Stromal cell of bone marrow (primary cell): ENCODE measurements at places on chromosomes 5 and 9.

- no peak for DNase-seq
These were observed 679 bp downstream of the B4GALT1 start for GRCh38 chr9:33166231-33167083.

DNA sequence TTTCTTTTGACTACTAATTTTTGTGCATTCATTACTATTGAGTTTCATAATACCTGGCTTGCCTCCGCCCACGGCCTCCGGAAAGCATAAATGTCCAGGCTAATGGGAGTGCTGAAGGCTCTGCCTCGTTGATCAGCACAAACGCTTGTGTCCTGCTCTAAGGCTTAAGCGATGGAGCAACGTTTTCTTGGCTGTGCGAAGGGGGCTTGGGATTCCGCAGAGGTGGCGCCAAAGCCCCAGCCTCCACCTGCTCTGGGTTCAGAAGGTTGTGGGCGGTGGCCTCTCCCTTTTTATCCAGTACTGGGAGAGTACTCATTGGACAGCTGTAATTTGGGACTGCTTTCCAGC, 19.7 kb downstream of the ANXA2R start:
- DNase-seq: no peak

- peak; percentile 20 for DNase-seq
These were observed 97.7 kb downstream of the MAP1B start for GRCh38 chr5:72204946-72205345.

GRCh38 chr5:109485030-109485429, 75.3 kb upstream of the PJA2 start:
- DNase-seq: no peak

GRCh38 chr9:115109486-115109885, 8.5 kb downstream of the TNC start:
- no peak for DNase-seq

GRCh38 chr9:27529316-27530278, at the start of gene MOB3B:
Gene MOB3B (minus strand): TSS chr9:27529814. CDS start chr9:27455550, 74,264 bp downstream.
- peak; percentile 31 for DNase-seq

GRCh38 chr5:99133921-99134320, 205.1 kb upstream of the CHD1 start:
- no peak for DNase-seq

- no peak for DNase-seq
These were observed 278.8 kb downstream of the FSTL4 start for GRCh38 chr5:133333326-133334150.

GRCh38 chr5:131280417-131280816, 16.6 kb downstream of the CDC42SE2 start:
- DNase-seq: no peak

DNA sequence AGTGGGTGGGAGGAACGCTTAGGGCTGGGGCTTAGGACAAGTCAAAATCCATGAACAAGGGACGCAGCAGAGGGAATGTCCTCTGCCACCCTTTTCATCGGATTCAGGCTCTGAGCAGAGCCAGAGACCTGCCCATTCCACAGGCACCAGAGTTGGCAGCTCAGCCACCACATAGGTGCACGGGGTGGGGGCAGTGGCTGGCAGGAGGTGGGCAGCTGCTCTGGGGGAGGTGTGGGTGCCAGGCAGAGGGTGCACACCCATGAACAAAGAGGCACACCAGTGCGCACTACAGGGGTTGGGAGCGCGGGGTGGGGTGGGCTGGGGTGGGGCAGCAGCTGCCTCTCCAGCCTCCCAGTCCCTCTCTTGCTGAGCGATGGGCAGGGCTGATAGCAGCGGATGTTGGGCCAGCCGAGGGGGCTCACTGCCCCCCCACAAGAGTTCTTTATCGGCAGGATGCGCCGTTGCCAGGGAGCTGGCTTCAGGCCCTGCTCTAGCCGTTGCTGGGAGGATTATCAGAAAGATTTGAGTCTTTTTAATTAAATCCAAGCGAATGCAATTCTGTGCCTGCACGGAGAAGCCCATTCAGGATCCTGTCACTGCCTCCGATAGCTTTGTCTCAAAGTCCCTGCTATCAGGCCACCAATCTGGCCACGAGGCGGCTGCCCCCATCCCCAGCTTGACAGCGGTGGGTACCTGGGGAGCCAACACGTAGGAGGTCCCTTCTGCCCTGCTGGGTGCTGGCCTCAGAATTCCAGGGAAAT, 64.3 kb upstream of the LMX1B start:
- no peak for DNase-seq

DNA sequence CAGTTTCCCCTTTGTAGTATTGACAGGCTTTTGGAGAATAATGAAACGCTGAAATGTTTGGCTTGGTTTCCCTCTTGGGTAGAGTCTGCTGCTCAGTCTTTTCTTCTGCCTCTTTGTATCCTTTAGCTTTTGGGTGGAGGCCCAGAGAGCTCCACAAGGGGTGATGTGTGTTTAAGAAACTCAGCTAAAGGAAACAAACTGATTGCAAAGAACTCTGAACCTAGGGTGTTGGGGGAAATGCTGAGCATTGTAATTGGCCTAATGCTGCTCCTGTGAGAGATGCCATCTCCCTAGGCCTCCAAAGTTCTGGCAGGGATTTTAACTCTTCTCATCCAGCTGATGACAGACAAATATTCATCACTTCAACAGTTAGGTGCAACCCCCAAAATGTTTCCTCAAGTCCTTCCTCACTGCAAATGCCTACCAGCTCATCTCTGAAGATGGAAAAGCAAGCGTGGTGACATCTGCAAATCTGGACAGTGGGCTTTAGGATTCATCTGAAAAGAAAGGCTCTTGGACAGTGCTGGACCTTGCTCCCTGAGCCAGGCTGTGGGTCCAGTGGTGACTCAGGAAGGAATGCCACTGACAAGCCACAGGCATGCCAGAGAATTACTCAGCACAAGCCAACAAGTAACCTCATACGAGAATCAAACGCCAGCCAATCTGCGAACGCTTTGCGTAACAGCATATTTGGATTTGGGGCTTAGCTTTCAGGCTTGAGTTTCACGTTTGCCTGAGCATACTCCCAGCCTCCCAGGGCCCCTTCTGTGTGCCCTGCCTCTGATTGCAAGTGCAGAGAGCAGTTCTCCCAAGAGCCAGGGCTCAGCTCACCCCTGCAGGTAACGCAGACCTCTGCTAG, 30.5 kb upstream of the ZSWIM6 start:
- DNase-seq: peak; percentile 99

GRCh38 chr9:116569111-116569510, 118.0 kb upstream of the TRIM32 start:
- no peak for DNase-seq

DNA sequence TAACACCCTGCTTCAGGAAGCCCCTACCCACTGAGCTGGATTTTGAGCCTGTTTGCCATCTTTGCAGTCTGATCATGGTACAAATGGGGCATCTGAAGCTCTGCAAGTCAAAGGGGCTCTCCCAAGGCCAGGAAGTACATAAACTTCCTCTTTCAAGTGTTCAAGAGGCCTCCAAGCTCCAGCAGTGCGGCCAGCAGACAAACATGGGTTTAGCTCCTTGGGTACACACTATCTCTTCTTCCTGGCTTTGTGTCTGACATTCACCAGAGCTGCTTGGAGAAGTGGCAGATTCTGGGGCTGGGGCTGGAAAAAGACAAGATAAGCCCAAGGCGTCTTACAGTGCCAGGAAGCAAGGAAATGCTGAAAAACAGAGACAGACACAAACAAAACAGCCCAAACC, 34.1 kb downstream of the LAMC3 start:
- DNase-seq: no peak

- no peak for DNase-seq
These were observed 113.3 kb downstream of the SNX18 start for GRCh38 chr5:54630738-54631359.

DNA sequence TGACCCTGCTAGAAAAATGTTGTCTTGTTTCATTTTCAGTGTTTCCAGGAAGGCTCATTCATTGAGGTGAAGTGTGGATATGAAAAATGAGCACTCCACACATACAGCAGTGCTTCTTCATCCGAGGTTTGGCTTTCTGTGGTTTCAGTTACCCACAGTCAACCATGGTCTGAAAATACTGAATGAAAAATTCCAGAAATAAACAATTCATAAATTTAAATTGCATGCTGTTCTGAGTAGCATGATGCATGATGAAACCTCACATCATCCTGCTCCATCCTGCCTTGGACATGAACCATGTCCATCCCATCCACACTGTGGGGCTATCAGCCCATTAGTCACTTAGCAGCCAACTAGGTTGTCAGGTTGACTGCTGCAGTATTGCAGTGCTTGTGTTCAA, 10.4 kb upstream of the SLC45A2 start:
- DNase-seq: peak; percentile 66

DNA sequence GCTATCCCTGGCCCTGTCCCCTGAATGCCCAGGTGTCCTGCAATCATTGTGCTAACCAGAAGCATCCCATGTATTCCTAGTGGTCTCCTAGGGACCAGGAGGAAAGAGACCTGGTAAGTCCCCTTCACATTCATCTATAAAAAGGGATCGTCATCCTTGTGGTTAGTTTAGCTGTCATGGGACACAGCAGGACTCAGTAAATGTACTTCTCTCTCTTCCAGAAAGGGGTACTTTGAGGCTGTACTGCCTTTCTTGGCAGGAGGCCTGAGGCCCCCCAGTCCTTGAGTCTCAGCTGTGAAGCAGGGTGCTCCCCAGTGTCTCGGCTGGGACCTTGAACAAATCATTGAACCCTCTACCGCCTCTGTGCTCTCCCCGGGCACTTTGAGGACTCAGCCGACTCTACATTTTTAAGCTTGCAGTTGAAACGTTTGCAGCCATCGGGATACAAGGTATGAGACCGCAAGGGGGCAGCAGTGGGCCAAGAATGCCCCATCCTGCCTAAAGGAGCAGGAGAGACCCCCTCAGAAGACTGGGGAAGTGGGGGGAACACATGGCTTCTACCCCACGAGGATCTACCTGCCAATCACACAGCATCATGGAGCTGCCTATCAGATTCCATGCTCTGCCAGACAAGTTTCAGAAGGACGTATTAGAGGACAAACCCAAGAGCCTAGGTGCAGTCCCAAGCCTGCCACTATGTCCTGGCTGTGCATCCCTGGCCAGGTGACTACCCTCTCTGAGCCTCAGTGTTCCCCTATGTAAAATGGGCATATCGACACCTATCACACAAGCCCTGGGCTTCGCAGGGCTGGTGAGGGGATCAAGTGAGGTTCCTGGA, 2.4 kb upstream of the PHYKPL start:
- no peak for DNase-seq

DNA sequence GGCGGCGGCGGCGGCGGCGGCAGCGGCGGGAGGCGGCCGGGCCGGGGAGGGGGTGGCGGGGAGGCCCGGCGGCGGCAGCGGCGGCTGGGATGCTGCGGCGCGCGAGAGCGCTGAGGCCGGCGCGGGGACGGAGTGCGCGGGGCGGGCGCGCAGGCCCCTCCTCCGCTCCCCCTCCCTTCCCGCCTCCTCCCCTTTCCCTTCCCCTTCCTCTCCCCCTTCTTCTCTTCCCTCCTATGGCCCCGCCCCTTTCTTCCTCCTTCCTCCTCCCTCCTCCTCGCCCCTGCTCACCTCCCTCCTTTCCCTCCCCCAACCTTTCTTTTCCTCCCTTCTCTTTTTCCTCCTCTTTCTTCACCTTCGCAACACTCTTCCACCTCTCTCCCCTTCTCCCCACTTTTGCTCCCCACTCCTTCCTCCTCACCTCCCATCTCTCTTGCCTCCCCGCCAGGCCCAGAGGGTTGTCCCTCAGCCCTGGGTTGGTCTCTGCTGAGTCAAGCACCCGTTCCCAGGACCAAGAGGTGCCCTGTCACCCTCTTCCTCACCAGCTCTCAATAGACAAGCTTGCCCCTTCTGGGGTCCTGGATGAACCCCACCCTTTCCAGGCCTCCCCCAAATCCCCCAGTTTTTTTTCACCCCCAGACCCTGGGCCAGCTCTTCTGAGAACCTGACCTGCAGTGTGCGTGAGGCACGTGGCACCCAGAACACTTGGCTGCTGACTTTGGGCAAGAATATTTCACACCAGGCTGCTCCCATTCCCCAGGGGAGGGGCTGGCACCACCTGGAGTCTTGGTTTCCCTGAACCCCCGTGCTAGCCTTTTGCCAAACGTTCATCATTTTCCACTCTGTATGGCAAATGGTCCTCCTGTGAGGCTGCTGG, at the start of gene SEMA4D:
TSS of gene SEMA4D (minus strand) at position 136 of the 874 bp plus-strand sequence. CDS start 92,657 bp downstream, outside the sequence.
- no peak for DNase-seq

DNA sequence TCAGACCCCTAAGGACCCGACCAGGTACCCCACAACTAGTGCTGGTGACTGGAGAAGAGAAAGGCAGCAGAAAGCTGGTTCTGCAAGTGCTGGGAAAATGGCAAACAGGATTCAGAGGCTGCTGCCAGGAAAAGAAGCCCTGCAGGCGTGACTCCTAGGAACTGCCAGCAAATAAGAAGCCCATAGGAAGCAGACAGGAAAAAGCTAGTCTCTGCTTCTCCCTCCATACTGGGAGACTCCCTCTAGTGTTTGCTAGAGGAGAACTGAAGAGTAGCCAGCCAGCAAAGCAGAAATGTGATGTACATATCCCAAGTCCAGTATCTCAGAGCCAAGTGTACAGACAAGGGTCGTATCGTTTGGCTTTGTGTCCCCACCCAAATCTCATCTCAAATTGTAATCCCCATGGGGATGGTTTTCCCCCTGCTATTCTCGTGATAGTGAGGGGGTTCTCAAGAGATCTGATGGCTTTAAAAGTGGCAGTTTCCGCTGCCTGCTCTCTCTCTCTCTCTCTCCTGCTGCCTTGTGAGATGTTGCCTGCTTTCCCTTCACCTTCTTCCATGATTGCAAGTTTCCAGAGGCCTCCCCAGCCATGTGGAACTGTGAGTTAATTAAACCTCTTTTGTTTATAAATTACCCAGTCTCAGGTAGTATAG, 38.1 kb upstream of the TUSC1 start:
- DNase-seq: peak; percentile 78

- DNase-seq: peak; percentile 12
These were observed 198.1 kb downstream of the NPR3 start for GRCh38 chr5:32909207-32909606.

- peak; percentile 29 for DNase-seq
These were observed 10.8 kb downstream of the KLF9 start for GRCh38 chr9:70403618-70404025.

- DNase-seq: peak; percentile 29
These were observed 489.9 kb downstream of the PSAT1 start for GRCh38 chr9:78786794-78787193.

DNA sequence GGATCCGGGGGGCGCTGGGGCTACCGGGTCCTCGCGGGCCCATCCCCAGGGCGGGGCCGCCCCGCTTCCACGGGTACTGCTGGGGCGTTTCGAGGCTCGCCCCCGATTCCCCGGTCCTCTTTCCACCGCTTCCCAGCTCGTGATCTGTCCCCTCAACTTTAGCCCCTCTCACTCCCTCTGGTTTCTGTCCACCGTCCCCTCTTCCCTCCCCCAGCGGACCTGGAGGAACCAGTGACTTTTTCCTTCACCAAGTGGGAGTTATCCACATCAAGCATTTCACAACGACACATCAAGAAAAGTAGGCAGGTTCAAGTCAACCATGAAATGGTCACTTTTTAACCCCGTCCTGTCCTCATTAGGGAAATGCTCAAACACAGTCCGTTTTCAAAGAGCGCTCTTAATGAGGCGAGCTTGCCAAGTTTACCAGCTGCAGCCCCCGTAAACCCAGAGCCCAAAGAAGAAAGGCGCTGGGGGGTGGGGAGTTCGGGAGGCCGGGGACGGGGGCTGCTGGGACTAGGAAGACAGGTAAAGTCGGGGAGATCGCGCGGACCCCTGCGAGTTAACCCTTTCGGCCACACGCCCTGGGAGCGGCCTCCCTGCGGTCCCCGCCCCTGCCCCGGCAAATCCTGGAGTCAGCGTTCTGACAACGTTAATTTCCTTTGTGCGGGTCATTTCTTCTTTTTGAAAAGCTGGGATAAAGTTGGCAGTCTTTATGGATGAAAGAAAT, 2.1 kb upstream of the NFIB start:
- no peak for DNase-seq

GRCh38 chr9:115000217-115000639, 69.8 kb upstream of the TNFSF8 start:
- DNase-seq: no peak

- DNase-seq: peak; percentile 57
These were observed 3.9 kb downstream of the TBC1D2 start for GRCh38 chr9:98251551-98251950.
